ENCODE measurements at places on chromosomes 2 and 18.

- DNase-seq = no peak
Observed at GRCh38 chr18:60358516-60358915, 14.1 kb downstream of the MC4R start.

- DNase-seq = no peak
Observed at GRCh38 chr18:25531207-25531606, 179.2 kb upstream of the ZNF521 start.

DNA sequence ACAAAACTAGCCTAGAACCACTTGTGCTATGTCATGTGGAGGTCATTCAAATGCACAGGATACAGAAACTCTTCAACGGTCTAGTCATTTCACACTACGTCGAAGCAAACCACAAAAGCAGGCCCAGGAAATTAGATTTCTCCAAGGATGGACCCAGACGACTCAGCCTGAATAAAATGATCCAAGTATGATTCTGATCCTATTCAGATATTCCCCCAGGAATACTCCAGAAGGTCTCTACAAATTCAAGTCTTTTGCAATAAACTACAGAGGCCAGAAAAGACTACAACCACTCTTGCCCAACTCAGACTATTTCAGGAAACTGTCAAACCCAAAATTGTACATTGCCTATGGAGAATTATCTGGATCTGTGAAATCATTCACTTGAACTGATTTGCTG, 422.5 kb downstream of the METTL4 start:
- DNase-seq = no peak

GRCh38 chr18:25033747-25034471, 318.1 kb downstream of the ZNF521 start:
- DNase-seq = no peak

- no peak for DNase-seq
Observed at GRCh38 chr2:95020275-95021022, 5.1 kb upstream of the MAL start.

DNA sequence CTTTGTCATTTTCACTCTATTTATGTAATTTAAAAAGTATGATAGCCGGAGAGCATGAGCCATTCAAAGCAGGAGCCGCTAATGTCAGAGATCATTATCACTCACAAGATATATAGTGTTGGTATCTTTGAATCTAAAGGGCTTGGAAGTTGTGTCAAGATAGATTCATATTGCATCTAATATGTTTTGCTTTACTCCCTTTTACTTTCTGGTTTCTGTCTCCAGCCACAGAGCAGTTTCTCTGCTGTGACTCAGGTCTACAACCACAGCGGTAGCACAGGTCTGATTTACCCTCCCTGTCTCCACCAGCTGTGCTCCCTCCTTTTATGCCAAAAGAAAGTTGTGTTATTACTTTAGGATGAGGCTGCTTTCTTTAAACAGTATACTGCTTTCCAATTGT, 424.0 kb downstream of the ARHGAP15 start:
- DNase-seq = no peak

- no peak for DNase-seq
Observed at GRCh38 chr2:241118737-241119505, 16.8 kb upstream of the MTERF4 start.

- no peak for DNase-seq
Observed at GRCh38 chr2:67854798-67855197, 208.0 kb downstream of the C1D start.
